Neuronal stem cell (in vitro differentiated cells): ENCODE measurements at places on chromosomes 13 and 19.

- no peak for DNase-seq
Measured at GRCh38 chr19:3573162-3573857, 566 bp downstream of the HMG20B start.

- DNase-seq = no peak
Measured at GRCh38 chr13:66200555-66200954, 1029.6 kb downstream of the PCDH9 start.

DNA sequence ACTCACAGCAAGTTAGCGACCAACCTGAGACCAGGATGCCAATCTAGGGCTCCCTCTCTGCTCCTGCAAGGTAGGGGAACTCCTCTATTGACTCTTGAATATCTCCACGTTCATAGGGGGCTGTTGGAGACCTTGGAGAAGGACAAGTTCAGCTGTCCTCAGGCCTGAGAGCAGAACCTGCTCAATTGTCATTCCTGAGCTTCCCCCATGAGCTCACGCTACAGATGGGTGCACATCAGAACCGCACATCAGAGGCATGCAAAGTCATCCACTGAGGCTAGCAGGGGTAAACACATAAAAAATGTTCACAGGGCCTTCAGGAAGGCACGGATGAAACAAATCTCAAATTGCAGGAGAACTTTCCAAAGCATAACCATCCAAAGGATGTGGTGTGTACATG, 168.8 kb upstream of the ZNF507 start:
- no peak for DNase-seq

- no peak for DNase-seq
Measured at GRCh38 chr13:90545070-90545840, 802.2 kb upstream of the MIR17HG start.

GRCh38 chr13:72489751-72490150, 237.7 kb downstream of the MZT1 start:
- no peak for DNase-seq

GRCh38 chr19:28027116-28027515, 1185.8 kb downstream of the UQCRFS1 start:
- DNase-seq = no peak

GRCh38 chr13:36673838-36674326, at the start of gene SERTM1:
SERTM1 (plus strand) TSS chr13:36674020; CDS start chr13:36695079, 21,059 bp downstream.
- DNase-seq = peak; percentile 82

GRCh38 chr13:28470296-28470695, 24.6 kb downstream of the FLT1 start:
- no peak for DNase-seq

GRCh38 chr19:39139305-39139874, 13.8 kb downstream of the PAK4 start:
- no peak for DNase-seq

GRCh38 chr19:45913874-45914830, at the start of gene NANOS2:
NANOS2 (minus strand) TSS chr19:45914778; CDS start chr19:45914693, 85 bp downstream.
- peak; percentile 43 for DNase-seq

GRCh38 chr19:13066226-13066625, 36.4 kb downstream of the LYL1 start:
- DNase-seq = no peak

DNA sequence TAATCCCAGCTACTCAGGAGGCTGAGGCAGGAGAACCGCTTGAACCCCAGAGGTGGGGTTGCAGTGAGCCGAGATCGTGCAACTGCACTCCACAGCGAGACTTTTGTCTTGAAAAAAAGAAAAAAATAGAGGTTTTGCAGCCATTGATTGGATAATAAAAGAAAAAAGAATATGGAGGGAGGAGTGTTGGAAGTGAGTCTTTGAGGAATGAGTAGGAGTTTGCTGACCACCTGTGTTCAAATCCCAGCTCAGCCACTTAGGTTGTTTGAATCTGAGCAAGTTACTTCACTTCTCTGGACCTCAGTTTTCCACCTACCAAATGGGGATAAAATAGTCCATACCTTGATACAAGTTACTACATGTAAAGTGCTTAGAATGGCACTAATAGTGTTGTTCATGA, 6.2 kb downstream of the NRTN start:
- no peak for DNase-seq

- DNase-seq = no peak
Measured at GRCh38 chr19:7442423-7442822, 46.4 kb downstream of the PEX11G start.

DNA sequence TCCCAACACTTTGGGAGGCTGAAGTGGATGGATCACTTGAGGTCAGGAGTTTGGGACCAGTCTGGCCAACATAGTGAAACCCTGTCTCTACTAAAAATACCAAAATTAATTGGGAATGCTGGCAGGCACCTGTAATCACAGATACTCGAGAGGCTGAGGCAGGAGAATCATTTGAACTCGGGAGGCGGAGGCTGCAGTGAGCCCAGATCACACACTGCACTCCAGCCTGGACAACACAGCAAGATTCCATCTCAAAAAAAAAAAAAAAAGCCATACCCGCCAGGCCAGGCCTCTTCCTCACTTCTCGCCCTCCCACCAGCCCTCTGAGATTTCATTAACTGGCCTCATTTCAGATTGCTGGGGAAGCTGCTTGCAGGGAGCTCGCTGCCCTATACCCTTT, 7.7 kb upstream of the RELB start:
- no peak for DNase-seq

DNA sequence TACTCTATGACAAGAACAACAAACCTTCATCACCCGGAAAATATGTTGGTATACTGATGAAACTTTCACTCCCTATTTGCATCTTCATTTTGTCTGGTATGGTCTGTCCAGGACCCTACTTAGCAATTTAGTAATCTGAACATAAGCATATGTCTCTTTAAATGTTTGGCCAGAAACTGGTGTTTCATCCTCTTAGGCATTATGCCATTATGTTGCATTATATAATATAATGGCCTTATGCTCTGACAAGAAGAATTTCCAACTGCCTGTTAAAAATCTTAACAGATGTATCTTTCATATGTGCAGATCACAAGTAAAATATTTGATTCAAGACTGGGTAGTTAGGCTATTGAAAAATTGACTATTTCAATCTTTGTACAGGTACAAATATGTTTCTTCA, 610.6 kb upstream of the PRR20A start:
- DNase-seq = no peak

DNA sequence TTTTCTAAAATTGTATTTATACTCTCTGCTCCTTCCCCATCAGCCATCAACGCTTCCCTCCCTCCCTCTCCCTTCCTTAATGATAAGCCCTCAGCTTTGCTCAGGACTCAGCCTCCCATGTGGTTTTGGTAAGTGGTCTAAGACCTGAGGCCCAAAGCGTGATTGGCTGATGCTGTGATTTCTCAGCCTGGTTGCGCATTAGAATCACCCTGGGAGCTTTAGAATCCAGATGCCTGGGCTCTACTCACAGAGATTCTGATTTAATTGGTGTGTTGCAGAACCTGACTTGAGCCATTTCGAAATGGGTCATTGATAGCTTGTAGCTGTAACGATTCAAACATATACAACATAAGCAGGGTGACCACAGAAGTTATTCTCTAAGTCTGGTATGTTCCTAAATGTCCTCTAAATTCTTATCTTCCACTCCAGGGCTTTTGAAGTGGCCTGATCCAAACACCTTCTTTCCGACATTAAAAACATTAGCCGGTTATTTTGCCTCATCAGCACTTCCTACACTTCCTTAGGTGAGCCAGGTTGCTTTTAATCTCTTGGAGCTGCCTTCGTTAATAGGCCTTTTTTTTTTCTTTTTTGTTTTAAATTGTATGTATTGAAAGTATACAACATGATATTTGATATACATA, 60.6 kb downstream of the LRCH1 start:
- DNase-seq = no peak

- DNase-seq = no peak
Measured at GRCh38 chr13:95536632-95537241, 15.8 kb upstream of the CLDN10 start.

- no peak for DNase-seq
Measured at GRCh38 chr13:34762312-34762711, 179.8 kb upstream of the NBEA start.

- DNase-seq = no peak
Measured at GRCh38 chr19:30111021-30111855, 169.2 kb downstream of the URI1 start.

DNA sequence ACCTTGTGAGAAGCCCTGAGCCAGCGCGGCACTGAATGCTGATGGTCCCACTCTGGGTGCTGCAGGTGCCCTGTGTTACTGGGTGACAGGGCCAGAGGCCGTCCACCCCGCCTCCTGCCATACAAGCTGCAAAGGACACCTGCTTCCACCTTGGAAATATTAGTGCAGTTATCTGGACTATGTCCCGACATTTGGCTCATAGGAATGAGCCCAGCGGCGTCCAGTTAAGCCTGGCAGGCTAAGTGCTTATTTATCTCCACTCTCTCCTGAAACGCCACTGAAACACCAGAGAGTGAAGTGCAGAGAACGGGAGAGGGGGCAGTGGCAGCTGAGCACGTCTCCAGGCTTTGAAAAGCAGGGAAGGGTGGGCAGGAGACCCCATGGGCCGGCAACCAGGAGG, 145.8 kb downstream of the KDM4B start:
- DNase-seq = no peak

GRCh38 chr13:84962141-84962750, 837.0 kb downstream of the SLITRK6 start:
- no peak for DNase-seq

DNA sequence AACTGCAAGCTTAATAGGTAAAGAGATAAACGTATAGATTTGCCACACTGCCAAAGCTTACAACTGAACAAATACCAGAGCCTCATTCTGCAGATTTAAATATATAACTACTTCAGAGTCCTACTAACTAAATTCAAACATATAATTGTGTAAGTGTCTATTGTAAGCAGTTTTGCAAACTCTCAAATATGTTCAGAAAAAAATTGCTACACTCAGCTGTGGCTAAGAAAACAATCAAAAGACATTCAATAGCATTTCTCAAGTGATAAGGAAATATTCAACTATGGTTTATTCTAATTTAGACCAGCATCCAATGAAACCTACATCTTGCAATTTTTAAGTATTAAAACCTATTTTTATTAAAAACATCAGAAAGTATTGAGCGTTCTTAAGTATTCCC, 202.4 kb downstream of the KCTD12 start:
- DNase-seq = no peak

- no peak for DNase-seq
Measured at GRCh38 chr13:30928978-30929377, 3.5 kb upstream of the TEX26 start.

- DNase-seq = no peak
Measured at GRCh38 chr19:1181606-1182005, 7.5 kb upstream of the SBNO2 start.

DNA sequence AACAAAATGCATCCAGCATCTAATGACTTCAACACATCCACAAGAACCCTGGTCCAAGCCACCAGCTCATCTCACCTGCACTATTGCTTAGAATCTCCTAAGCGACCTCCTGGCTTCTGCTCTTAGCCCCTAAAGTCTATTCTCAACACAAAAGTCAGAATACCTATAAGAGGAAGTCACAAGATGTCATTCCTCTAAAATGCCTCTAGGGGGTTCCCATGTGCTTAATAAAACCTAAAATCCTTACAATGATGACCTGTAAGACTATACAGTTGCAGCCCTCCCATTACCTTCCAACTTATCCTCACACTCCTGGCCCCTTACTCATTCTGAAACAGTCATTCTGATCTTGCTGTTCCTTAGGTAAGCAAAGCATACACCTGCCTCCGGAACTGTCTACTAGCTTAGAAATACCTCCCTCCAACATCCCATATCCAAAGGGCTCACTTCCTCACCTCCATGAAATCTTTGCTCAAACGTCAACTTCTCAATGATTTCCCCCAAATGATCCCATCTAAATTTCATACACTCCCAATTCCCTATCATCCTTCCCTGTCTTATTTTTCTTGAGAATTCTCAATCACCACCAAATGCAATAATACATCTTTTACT, 10.0 kb downstream of the ATP7B start:
- DNase-seq = no peak

DNA sequence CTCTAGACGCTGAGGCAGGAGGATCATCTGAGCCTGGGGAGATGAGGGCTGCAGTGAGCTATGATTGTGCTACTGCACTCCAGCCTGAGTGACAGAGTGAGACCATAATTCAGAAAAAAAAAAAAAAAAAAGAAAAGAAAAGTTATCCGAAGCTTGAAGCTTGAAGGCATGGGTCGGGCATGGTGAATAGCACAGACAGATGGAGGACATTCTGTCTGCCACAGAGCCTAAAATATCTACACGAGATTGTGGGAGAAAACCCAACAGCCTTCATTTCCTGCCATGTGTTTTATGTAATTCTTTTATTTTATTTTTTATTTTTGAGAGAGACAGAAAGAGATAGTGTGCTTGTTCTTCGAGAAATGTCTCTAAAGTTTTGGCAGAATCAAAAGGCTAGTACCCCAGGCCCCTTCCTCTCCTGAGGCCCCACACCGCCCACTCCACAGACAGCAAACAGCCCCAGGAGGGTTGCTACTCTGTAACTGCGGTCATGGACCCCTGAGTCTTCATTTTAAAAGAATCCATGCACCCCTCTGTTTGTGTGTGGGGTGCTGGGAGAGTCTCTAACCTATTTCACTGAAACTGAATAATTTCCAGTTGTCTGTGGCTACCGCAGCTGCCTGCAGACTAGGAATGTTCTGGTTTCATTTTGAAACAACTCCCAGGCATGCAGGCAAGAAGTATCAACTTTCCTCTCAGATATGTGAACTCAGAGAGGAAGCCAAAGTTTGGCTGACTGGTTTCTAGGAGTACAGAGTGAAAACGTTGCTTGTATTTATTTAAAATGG, 38.4 kb upstream of the RCBTB2 start:
- DNase-seq = no peak

- DNase-seq = no peak
Measured at GRCh38 chr19:1747285-1748114, 5.8 kb upstream of the ONECUT3 start.

DNA sequence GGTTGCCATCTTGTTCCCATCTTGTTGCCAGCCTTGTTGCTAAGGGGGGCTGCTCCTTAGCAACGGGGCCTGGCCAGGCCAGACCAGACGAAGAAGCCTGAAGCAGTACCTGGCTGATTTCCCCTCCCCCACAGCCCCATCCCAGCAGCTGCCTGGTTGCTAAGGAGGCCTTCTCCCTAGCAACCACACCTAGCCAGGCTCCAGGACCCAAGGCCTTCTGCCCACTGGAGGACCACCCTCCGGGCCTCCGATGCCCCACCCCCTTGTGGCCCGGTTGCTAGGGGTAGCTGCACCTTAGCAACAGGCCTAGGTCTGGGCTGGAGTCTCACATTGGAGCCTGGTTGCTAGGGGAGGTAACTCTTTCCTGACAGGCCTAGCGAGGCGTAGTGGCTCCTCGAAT, 3.9 kb downstream of the PRRG2 start:
- no peak for DNase-seq

DNA sequence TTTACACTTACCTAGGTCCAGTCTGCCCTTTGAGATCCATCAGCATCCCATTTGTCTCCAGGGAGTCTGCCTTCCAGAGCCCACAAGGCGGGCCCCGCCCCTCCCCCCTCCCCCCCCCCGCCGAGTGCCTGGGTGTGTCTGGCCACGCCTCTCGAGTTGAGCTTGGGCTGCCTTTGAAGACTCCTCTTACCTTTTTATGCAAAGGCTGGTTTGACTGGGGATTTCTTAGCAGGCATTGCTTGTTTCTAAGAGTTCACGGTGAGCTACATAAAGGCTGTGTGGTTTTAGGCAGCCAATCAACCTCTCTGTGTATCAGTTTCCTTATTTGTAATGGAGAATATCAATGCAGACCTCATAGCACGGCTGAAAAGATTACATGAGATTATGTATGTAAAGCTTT, 11.3 kb downstream of the GPR12 start:
- DNase-seq = no peak
